ENCODE measurements at places on chromosomes 4 and X.

DNA sequence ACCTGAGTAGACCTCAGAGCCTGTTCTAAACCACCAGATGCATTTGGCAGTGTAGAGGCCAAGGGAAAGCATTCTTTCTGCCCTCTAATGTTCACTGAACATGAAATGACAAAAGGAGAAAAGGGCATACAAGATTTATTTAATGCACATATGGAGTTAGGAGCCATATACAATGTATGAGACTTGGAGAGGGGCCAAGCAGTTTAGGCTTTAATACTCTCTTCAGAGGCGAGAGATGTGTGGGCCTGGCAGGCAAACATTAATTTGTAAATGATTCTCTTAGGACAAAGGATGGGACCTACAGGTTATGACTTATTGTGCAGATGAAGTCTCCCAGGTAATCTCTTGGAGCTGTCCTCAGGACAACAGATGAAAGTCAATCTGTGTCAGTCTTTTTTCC is 631.9 kb downstream of the ADGRL3 start:
- DNase-seq = no peak

DNA sequence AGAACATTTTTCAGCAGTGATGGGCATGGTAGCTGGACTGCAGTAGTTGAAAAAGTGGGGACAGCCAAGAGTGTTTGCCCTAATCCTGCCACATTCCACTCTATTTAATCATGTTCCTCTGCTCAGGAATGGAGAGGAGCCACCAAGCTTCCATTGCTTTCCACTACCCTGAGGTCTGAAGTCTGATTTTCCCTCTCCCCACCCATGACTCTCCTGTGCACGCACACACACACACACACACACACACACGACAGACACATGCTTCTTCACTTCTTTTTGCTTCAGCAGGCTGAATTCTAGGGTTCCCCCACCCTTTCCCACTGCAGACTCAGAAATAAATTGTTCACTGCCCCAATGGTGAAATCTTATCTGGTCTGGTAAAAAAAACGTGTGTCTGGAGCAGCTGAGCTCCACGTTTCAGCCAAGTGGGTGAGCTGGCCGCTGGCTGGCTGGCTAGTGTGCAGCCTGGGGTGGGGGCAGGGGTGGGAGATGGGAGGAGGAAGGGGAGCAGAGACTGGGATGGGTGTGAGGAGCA is 142.7 kb upstream of the NALF2 start:
- peak; percentile 4 for DNase-seq

DNA sequence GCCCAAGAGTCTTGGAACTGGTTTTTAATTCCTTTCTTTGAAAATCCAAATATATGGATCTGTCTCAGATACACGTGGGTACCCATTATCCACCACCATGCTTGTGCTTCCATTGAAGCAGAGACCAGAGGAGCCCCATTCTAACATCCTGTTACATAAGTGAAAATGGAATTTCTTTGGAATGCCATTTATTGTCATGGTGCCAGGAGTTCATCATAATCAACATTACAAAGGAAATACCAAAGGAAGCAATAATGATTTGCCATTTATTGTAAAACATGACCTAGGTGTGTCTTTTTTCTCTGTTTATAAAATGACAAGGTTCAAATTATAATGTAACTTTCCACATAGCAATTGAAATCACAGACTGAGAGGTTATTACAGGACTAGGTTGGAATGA is 61.7 kb downstream of the PALLD start:
- peak; percentile 37 for DNase-seq

DNA sequence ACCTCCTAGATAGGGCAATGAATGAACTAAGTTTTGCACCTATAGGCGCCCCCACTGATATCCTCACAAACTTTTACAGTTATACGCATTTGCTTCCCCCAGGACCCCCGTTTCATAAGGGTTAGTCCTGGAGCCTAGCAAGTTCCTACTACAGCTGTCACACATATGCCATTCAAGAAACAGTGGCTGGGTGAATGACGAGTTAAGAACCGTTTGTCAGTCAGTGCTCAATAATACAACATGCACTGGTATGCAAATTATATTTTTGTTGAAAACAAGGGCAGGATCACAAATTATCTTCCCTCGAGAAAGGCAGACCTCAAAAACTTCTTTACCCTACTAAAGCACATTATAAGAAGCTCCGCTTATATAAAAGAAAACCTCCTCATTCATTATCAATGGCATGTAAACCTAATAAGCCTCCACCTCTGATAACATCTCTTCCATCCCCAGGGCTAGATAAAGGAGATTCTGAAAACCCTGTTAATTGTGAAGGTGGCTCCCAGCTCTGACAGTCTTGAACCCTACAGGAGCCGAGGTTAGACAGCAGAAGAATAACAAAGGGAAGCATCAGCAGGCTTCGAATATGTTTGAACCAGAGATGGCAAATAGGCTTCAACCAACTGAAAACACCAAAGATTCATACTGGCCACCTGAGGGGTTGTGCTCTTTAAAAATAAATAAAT is 40.3 kb downstream of the AFAP1 start:
- no peak for DNase-seq

GRCh38 chrX:18674417-18674787 is 2.5 kb upstream of the RS1 start:
- no peak for DNase-seq

DNA sequence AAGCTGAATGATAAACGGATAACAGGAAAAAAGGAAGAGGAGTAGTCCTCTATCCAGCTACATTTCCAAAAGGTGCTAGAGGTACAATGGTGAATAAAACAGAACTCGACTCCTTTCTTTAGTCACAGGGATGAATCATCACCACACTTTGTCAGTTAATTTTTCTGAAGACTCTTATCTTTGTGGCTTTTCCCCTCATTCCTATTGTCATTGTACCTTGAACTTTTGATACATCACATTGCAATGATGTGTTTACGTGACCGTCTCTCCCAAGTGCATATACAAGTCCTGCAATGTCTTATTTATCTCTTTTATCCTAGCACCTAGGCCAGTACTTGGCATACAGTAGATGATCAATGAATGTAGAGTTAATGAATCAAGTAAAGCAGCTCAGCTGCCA is 134.7 kb downstream of the LHFPL1 start:
- no peak for DNase-seq

DNA sequence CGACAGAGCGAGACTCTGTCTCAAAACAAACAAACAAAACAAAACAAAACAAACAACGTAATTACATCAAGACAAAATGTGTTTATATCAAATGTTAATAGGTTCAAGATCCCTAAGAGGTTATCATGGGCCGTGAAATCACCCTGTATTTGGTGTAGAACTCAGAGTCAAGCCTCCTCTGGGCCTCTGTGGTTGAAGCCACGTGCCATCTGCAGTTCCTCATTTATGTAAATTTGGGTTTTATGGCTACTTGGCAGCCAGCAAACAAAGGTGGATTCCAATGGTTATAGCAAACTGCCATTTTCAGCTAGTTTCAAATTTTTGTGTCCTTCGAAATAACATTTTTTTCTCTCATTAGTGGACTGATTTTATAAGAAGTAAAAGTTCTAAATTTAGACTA is 16.4 kb downstream of the NSDHL start:
- no peak for DNase-seq

- no peak for DNase-seq
Measured at GRCh38 chrX:49111791-49112190, 11.7 kb downstream of the GPKOW start.

- DNase-seq = peak; percentile 8
Measured at GRCh38 chr4:129377131-129377845, 281.3 kb downstream of the C4orf33 start.

DNA sequence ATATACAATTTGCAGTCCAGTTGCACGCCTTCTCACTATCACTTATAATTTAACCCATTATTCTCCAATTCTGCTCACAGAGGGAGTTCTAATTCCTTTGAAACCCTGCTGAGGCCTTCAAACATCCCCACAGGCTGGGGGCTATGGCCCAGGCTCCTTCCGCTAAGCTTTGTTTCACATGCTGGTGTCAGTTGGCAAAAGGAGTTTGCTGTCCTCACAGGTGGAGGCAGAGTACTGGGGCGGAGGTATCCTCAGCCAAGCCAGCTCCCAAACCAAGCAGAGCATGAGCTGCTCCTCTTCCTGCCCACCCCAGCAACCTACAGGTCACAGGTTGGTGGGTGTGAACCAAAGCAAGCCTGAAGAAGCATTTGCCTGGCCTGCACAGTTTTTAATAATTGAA is 21.5 kb downstream of the BTC start:
- DNase-seq = no peak

- DNase-seq = no peak
Measured at GRCh38 chr4:83216959-83217683, 67.5 kb downstream of the COQ2 start.

- no peak for DNase-seq
Measured at GRCh38 chr4:5804656-5805055, 88.2 kb downstream of the CRMP1 start.

DNA sequence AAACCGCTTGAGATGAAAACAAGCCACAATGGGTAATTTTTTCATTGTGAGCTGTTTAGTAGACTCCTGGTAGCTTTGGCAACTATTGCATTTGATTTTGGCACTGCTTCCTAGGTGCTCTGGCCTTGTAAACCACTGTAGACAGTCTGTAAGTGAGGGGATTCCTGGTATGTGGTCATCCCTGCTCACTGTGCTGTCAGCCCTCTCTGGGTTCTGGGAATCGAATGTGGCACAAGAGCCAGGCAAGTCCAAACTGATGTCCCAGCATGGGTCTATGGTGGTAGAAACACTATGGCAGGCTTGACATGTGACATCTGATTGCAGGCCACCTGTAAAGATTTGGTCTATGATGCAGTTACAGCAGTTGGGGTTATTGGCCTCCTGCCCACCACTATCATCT is 2.5 kb downstream of the USP51 start:
- no peak for DNase-seq

DNA sequence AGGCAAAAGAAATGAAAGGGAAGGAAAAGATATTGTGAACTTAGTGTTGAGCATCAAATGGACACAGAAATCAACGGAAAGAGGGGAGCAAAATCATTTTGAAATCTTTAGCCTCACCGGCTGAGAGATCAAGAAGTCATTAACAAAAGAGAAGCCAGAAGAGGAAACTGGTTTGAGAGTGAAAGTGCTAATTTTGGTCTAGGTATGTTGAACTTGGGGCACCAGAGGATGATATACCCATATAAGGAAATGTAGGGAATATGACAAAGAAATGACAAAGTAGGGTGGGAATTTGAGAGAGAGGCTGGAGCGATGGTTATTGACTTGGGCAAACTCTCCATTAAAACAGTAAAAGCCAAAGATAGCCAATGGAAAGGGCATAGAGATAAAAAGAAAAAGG is 183.4 kb upstream of the ATOH1 start:
- no peak for DNase-seq

GRCh38 chr4:7547368-7548040 is 112.8 kb upstream of the PSAPL1 start:
- peak; percentile 93 for DNase-seq

DNA sequence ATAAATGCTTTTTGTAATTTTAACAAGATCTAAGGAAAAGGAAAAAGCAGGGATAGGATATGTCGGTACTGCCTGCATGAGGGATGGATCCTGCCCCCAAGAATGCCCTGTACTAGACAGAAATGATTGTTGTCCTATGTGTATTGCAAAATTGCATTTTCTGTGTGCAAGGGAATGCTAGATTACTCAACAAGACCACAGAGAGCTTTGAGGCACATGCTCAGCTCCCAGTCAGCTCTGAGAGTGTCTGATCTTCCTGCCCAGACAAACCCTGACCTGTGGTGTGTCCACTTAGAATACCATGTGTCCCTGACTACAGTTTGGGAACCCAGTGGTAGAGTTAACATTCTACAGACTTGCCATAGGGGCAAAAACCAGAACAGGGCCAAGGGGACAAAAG is 129.2 kb upstream of the PAK3 start:
- no peak for DNase-seq

DNA sequence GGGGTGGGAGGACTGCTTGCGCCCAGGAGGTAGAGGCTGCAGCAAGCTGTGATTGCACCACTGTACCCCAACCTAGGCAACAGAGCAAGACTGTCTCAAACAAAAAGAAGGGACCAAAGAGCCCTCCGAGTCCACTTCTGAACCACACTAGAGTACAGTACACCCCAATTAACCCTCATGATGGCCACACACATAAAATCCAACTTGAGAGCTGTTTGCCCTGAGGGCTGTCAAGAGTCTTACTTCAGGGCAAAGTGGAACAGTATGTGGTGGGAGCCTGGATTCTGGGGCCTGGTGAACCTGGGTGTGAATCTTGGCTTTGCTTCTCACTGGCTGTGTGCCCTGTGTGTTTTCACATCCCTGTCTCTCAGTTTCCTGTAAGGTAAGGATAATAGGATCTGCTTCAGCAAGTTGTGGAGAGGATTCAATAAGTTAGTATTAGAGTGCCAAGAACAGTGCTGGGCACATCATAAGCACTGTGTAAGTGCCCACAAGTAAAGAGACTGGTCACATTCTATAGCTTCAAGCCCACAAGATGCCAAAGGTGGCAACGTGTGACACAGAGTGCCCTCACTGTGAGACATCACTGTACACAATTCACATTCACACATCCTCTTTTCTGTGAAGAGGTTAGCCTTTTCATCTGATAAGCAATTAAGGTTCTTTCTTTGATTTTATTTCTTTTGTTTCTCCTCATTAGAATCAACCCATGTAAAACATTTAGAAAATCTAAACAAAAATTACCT is 52.1 kb downstream of the LEF1 start:
- DNase-seq = no peak

DNA sequence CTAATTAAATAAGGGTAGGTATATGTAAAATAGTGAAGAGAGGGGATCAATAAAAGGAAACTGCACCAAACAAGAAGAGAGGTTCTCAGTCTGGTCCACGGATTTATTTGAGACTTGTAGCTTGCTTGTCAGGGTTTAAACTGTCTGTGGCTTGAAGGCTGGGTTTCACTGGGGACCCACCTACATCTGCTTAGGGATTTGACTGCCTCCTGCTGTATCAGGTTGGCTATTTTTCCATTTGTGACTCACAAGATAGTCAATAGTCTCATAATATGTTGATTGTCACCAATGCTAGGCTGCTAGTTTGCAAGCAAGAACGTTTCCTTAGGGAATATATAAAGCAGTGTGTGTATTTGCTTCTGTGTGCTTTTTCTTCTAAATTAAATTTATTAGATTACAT is 1950.7 kb upstream of the IGFBP7 start:
- DNase-seq = no peak

DNA sequence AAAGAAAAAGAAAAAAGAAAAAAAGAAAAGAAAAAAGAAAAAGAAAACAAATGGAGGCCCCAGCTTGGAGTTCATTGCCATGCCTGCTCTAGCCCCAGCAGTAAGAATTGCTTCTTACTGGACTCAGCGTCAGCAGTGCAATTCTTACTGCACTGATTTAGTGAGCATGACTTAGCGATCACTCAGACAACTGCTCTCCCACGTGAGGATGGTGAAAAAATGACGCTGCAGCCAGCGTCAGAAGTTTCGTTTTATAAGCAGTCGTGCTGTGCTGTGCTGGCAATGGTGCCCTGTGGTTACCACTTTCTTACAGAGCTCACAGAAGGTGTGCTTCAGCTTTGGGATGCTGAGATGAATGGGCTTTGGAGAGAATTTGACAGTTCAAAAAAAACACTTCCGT is 68.3 kb upstream of the DDX3X start:
- no peak for DNase-seq

GRCh38 chr4:74466242-74466641 is 21.3 kb downstream of the AREG start:
- DNase-seq = no peak
